ENCODE measurements at places on chromosomes 11 and 22. TPM values are rescaled to one million over a fixed set of nuclear protein-coding genes. Genes with fewer than 3 reads are reported as not detected.

The HNRNPUL2 gene
- 55.5 TPM for total RNA-seq

The ZFTA gene
- total RNA-seq = 7.6 TPM

The UFD1 gene
- total RNA-seq = 109 TPM

The IGSF9B gene
- 9.1 TPM for total RNA-seq

The PTPMT1 gene
- total RNA-seq = 57.4 TPM

The INS gene
- not detected for total RNA-seq

GRCh38 chr11:13891911-13892310 lies 70.6 kb upstream of the SPON1 start:
- H3K27ac ChIP-seq = no peak overlapping the region
- H3K36me3 ChIP-seq = peaks cover 3% of the 10 kb centered on the region
- H3K4me1 ChIP-seq = no peaks in the 10 kb centered on the region
- H3K27me3 ChIP-seq = peaks cover 5% of the 10 kb centered on the region

GRCh38 chr22:49740242-49740641 lies 87.4 kb downstream of the BRD1 start:
- H3K36me3 ChIP-seq = peaks cover 8% of the 10 kb centered on the region
- H3K27ac ChIP-seq = no peak overlapping the region
- H3K27me3 ChIP-seq = peaks cover 35% of the 10 kb centered on the region

- no peak overlapping the region for H3K27ac ChIP-seq
- no peak for DNase-seq
- H3K4me3 ChIP-seq = no peak overlapping the region
- H3K36me3 ChIP-seq = no peaks in the 10 kb centered on the region
- no peaks in the 10 kb centered on the region for H3K27me3 ChIP-seq
Measured at GRCh38 chr11:82216927-82217570, 516.6 kb downstream of the FAM181B start.

GRCh38 chr11:47257517-47258316 lies at the start of gene NR1H3:
Gene NR1H3 (plus strand): TSS chr11:47257996. CDS start chr11:47259217, 1,221 bp downstream.
- no peaks in the 10 kb centered on the region for H3K36me3 ChIP-seq
- H3K4me3 ChIP-seq = peak within 1 kb of the TSS; percentile 52
- H3K27ac ChIP-seq = peak within 1 kb of the TSS; percentile 89
- no peaks in the 10 kb centered on the region for H3K27me3 ChIP-seq
- peak; percentile 74 for DNase-seq

GRCh38 chr11:26065944-26066343 lies 266.0 kb upstream of the ANO3 start:
- DNase-seq = no peak
- no peak overlapping the region for H3K4me3 ChIP-seq
- no peaks in the 10 kb centered on the region for H3K27me3 ChIP-seq

GRCh38 chr11:33775832-33776470 lies 1.6 kb upstream of the FBXO3 start:
- H3K27me3 ChIP-seq = peaks cover 16% of the 10 kb centered on the region
- no peak for DNase-seq
- H3K4me3 ChIP-seq = peak overlapping the region; percentile 95
- no peaks in the 10 kb centered on the region for H3K36me3 ChIP-seq
- peaks cover 36% of the 10 kb centered on the region for H3K4me1 ChIP-seq

Measured in natural killer cell treated with Interleukin-12 subunit alpha and Interleukin-12 subunit beta and Interleukin-15 and Interleukin-18, amount 100 ng/mL, for 72 hours (primary cell).